ENCODE measurements at places on chromosomes 5 and 9.

- H3K36me3 ChIP-seq: no peaks in the 10 kb centered on the region
- no peaks in the 10 kb centered on the region for H3K4me1 ChIP-seq
- H3K27me3 ChIP-seq: no peaks in the 10 kb centered on the region
- H3K27ac ChIP-seq: no peak overlapping the region
- DNase-seq: no peak
- H3K4me3 ChIP-seq: no peak overlapping the region
Measured at GRCh38 chr9:126957687-126958053, 43.1 kb downstream of the RALGPS1 start.

GRCh38 chr5:140143521-140144258, 18.0 kb downstream of the IGIP start:
- no peak overlapping the region for H3K27ac ChIP-seq
- peaks cover 39% of the 10 kb centered on the region for H3K4me1 ChIP-seq
- H3K36me3 ChIP-seq: no peaks in the 10 kb centered on the region
- H3K4me3 ChIP-seq: no peak overlapping the region
- DNase-seq: no peak

DNA sequence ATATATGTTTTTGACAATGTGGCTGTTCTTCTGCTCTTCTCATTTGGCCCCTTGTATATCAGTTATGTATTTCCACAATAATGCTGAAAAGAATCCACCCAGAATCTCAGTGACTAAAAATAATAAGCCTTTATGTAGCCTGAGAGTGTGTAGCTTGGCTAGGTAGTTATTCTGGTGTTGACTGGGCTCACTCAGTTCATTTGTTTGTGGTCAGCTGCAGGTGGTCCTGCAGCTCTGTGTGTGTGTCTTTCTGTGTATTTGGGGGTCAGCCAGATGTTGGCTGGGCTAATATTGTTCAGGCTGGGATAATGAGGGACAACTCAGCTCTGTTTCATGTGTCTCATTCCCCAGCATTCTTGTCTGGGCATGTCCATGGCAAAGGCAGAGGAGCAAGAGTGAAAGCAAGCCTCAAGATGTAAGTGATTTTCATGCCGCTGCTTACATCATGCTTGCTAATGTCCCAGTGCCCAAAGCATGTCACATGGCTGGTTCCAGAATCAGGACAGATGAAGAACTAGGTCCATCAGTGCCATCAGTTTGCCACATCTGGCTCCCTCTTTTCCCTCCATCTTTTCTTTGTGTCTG, 162.8 kb downstream of the KCTD16 start:
- no peaks in the 10 kb centered on the region for H3K4me1 ChIP-seq
- no peak overlapping the region for H3K27ac ChIP-seq
- DNase-seq: no peak
- no peaks in the 10 kb centered on the region for H3K36me3 ChIP-seq
- H3K27me3 ChIP-seq: no peaks in the 10 kb centered on the region

- no peaks in the 10 kb centered on the region for H3K27me3 ChIP-seq
- H3K36me3 ChIP-seq: no peaks in the 10 kb centered on the region
- no peak for DNase-seq
- H3K4me3 ChIP-seq: no peak overlapping the region
Measured at GRCh38 chr5:86371061-86371460, 246.7 kb upstream of the COX7C start.

DNA sequence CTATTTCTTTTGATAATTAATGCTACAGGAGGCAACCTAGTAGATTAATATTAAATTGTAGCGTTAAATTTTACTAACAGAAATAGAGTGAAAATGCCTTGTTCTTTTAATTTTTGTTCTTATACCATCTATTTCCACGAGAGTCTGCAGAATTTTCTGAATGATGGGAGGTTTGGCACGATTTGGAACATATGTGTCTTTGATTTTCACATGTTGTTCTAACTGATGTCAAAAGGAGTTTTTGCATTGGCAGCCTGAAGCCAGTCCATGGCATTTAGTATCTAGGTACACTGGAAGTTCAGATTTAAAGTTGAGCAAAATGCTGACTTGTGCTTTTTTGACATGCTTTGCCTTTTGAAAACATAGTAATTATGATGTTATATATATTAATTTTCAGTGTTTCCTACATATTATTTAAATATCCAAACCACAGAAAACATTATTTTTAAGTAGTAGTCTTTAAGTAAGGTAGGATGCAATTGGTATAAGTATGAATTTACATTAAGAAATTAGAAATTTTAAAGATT, 103.0 kb downstream of the PBX3 start:
- DNase-seq: no peak
- H3K4me3 ChIP-seq: no peak overlapping the region
- no peaks in the 10 kb centered on the region for H3K4me1 ChIP-seq
- H3K36me3 ChIP-seq: no peaks in the 10 kb centered on the region

- H3K27me3 ChIP-seq: no peaks in the 10 kb centered on the region
- H3K4me3 ChIP-seq: no peak overlapping the region
- H3K4me1 ChIP-seq: no peaks in the 10 kb centered on the region
Measured at GRCh38 chr9:90774071-90774470, 27.5 kb upstream of the SYK start.

DNA sequence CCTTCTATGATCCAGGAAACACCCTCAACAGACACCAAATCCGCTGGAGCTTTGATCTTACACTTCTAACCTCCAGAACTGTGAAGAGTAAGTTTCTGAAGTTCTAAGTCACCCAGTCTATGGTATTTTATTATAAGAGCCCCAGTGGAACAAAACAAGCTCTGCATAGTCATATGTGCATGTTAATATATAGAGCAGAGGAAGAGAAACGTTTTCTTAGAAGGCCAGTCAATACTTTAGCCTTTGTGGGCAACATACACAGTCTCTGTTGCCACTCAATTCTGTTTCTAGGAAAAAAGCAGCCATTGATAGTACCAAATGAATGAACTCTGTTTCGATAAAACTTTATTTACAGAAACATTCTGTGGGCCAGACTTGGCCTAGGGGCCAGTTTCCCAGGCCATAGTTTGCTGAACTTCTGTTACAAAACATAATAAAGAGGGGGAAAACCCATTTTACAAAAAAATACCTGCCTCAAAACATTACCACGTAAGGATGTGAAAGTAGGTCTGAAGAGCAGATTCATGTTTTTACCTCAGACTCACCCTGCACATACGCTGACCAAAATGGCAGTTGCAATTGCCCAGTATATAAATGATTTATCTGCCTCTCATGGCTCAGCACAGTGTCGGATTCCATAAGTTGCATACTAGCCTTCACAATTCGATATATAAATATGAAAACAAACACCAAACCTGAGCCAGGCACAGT, 350.5 kb downstream of the SLIT3 start:
- H3K27ac ChIP-seq: no peak overlapping the region
- H3K27me3 ChIP-seq: no peaks in the 10 kb centered on the region
- no peak overlapping the region for H3K4me3 ChIP-seq
- no peaks in the 10 kb centered on the region for H3K36me3 ChIP-seq

DNA sequence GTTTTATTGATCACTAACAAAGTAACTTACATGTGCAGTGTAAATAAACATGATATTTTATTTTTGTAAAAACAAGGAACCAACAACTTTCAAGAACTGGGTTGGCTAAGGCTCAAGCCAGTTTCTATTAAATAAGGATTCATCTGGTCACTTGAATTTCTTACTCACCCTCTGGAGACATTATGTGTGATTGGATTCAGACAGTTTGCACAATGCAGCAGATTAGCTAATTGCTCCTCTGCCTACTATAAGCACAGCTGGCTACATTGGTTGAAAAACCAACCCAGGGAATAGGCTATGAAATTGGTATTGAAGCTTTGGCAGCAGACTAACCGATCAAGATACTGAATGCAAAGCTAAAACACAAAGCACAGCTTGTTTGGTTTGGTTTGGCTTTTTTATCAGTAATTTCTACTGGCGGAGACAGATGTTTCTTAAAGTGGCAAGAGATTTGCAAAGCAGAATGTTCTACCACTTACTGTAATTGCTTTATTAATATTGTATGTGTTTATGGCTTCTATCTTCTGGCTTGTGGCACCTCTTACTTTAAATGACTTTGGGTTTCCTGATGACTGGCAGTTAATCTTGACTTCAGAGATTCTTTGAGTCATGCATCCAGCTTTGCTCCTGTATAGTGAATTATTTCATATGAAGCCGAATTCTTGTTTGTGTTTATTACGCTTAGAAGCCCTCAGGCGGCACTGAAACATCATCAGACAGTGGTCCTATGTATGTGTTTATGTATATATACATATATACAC, 231.5 kb downstream of the MPDZ start:
- no peaks in the 10 kb centered on the region for H3K27me3 ChIP-seq
- H3K4me3 ChIP-seq: no peak overlapping the region
- no peak overlapping the region for H3K27ac ChIP-seq

DNA sequence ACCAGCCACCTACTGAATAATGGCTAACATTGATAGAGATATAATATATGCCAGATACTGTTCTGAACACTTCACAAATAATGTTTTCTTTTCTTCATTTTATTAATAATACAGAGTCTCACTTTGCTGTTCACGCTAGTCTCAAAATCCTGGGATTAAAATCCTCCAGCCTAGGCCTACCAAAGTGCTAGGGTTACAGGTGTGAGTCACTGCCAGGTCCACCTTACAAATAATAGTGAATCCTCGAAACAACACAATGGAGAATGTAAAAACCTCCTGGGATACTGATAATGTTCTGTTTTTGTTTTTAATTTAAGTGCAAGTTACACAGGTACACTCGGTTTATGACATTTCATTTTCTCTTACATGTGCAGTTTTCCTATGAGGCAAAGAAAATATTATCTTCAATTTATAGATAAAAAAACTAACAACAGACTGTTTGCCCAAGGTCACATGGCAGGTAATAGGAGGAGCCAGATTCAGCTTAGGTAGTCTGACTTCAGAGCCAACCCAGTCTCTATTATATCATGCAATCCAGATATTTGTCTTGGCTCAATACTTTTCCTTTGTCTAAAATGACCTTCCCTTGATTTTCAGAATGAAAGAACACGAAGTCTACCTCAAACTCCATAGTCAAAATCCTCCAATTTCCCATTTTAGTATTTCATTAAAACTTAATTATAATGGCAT, 7.8 kb downstream of the ZFR start:
- H3K36me3 ChIP-seq: no peaks in the 10 kb centered on the region
- no peaks in the 10 kb centered on the region for H3K27me3 ChIP-seq
- peak; percentile 39 for DNase-seq
- no peak overlapping the region for H3K4me3 ChIP-seq
- no peak overlapping the region for H3K27ac ChIP-seq

DNA sequence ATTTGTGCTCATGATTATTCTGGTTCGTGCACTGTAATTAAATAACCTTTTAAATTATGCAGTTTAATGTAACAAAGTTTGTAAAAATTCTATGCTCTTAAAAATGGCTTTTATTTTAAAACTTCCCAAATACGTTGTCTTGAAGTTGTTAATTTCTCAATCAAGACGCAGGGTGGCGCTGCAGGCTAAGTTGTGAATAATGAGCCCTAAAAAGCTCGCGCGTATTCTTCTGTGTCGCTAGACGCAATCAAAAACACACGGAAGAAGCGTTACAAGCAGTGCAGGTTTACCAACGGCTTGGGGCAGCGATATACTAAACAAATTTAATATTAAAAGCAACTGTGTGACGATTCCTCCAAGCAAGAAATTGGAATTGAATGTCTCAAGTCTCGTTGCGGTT, at the start of gene PCDHB4:
Gene PCDHB4 (plus strand): TSS at position 256 of the 400 bp plus-strand sequence. CDS start 181 bp downstream, outside the sequence.
- DNase-seq: no peak
- H3K27me3 ChIP-seq: no peaks in the 10 kb centered on the region
- H3K27ac ChIP-seq: no peak within 1 kb of the TSS
- no peak within 1 kb of the TSS for H3K4me3 ChIP-seq
- no peaks in the 10 kb centered on the region for H3K36me3 ChIP-seq

GRCh38 chr9:114264806-114265550, 57.9 kb upstream of the ORM1 start:
- H3K27me3 ChIP-seq: no peaks in the 10 kb centered on the region
- H3K4me1 ChIP-seq: no peaks in the 10 kb centered on the region
- no peak overlapping the region for H3K27ac ChIP-seq

DNA sequence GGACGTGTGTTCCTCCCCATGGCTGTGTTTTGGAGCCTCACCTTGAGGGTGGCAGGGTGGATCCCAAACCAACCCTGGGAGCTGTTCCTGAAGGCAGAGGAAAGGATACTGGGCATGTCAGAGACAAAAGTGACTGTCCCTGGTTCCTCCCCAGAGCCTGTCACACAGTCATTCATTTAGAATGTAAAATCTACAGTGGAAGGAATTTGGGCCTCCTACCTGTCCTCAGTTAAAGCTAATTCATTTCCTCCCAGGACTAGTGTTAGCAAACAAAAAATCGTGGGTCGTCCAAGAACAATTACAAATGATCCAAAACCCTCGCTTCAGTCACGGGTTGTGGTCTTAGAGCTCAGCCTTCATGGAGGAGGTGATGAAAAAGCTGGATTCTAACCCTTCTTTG, 83.2 kb downstream of the NDFIP1 start:
- no peak overlapping the region for H3K27ac ChIP-seq
- H3K4me1 ChIP-seq: no peaks in the 10 kb centered on the region
- no peaks in the 10 kb centered on the region for H3K36me3 ChIP-seq
- H3K27me3 ChIP-seq: no peaks in the 10 kb centered on the region
- no peak for DNase-seq

DNA sequence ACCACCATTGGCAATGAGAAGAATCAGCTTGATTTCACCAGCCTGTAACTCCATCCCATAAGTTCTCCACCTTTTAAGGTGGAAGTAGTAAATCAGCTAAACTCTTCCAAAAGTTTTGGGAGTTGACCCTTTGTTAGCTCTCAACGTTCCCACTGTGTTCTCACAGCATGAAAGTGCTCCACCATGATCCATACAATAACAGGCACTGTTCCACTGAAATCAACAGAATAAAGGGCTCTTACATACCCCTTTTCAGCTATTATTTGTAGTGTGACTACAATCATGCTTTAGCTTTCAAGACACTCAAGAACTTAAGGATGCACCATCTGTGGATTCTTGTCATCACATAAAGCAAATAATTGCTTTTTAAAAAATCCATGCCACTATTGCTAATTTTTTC, 81.6 kb downstream of the PPP2R2B start:
- no peak overlapping the region for H3K27ac ChIP-seq
- no peaks in the 10 kb centered on the region for H3K27me3 ChIP-seq
- H3K4me1 ChIP-seq: no peaks in the 10 kb centered on the region
- DNase-seq: no peak
- H3K36me3 ChIP-seq: no peaks in the 10 kb centered on the region

GRCh38 chr5:14850419-14851049, 21.0 kb downstream of the ANKH start:
- H3K27ac ChIP-seq: peak overlapping the region; percentile 54
- no peak for DNase-seq
- H3K4me1 ChIP-seq: peaks cover 7% of the 10 kb centered on the region
- peaks cover 2% of the 10 kb centered on the region for H3K36me3 ChIP-seq
- no peaks in the 10 kb centered on the region for H3K27me3 ChIP-seq
- no peak overlapping the region for H3K4me3 ChIP-seq

DNA sequence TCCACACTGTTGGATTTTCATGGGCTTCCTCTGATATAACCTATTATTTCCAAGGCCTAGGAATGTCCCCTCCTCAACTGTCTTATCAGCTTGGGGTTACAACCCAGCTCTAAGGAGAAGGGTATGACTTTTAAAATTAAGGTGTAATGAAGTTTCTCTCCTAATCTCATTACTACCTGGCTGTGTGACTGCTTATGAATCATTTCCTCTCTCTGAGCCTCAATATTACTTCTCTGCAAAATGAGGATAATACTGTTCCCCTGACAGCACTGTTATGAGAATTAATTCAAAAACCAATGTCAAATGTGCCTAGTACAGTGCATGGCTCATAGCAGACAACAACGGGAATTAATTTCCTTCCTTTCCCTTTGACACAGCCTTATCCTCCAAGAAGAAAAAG, 118.9 kb downstream of the NR6A1 start:
- DNase-seq: no peak
- H3K36me3 ChIP-seq: no peaks in the 10 kb centered on the region
- no peaks in the 10 kb centered on the region for H3K27me3 ChIP-seq
- peaks cover 11% of the 10 kb centered on the region for H3K4me1 ChIP-seq

GRCh38 chr5:61816585-61817450, 484.8 kb downstream of the ZSWIM6 start:
- no peak overlapping the region for H3K4me3 ChIP-seq
- peaks cover 2% of the 10 kb centered on the region for H3K4me1 ChIP-seq
- H3K27me3 ChIP-seq: no peaks in the 10 kb centered on the region
- H3K27ac ChIP-seq: no peak overlapping the region
